Thoracic aorta (tissue), 2 donors: ENCODE measurements at places on chromosomes 6 and 20.
A peak's percentile ranks its signal among the peaks of the same experiment; 100 is the strongest.

- no peak for DNase-seq
Measured at GRCh38 chr6:154367839-154368695, 11.5 kb upstream of the IPCEF1 start.

- no peak for DNase-seq
Measured at GRCh38 chr6:116876635-116877611, at the start of gene RFX6. TSS of gene RFX6 (plus strand) at chr6:116877242. CDS start at chr6:116877276, 34 bp downstream.

DNA sequence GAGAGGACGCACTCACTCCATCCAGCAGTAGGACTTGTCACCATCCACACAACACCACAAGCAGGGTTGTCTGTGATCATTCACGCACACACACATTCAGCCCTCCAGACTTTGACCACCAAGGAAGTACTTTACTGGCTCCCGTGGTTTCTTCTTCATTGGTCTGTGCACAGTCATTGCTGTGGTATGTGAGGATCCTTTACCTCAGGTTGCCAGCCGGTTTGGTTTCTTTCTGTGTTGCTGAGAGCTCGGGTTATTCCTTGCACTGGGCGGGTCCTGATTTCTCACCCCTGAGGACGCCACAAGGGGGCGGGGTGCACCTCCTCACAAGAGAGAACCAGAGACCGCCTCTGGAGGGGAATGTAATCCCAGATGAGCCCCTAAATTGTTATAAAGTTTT lies 11.2 kb downstream of the SLC35A1 start:
- no peak for DNase-seq

GRCh38 chr6:139343052-139343750 lies 31.2 kb downstream of the CITED2 start:
- DNase-seq: no peak

GRCh38 chr6:163648868-163649267 lies 234.3 kb downstream of the QKI start:
- DNase-seq: no peak

GRCh38 chr6:1933292-1933691 lies 312.1 kb downstream of the GMDS start:
- no peak for DNase-seq

DNA sequence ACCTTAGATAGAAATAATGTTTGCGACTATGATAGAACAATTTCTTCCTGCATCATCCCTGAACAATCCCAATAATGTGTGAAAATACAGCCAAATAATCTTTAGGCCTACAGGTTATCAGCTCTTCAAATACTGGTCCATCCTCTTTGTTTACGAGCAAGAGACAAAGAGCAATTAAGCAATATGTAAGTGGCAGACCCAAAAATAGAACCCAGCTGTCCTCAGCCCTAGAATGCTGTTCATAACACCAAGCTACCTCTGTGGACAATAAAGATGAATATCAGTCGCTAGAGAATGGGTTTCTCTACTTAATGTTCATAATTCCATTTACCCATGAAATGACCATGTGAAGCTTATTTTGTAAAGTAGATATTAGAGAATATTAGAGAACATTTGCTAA lies 28.4 kb upstream of the OSTM1 start:
- DNase-seq: no peak

- DNase-seq: no peak
Measured at GRCh38 chr20:3712279-3712873, at the start of gene SIGLEC1. TSS of gene SIGLEC1 (minus strand) at chr20:3712600. CDS start at chr20:3707128, 5,472 bp downstream.

GRCh38 chr6:160088069-160088783 lies 33.4 kb upstream of the SLC22A1 start:
- DNase-seq: peak; percentile 50

DNA sequence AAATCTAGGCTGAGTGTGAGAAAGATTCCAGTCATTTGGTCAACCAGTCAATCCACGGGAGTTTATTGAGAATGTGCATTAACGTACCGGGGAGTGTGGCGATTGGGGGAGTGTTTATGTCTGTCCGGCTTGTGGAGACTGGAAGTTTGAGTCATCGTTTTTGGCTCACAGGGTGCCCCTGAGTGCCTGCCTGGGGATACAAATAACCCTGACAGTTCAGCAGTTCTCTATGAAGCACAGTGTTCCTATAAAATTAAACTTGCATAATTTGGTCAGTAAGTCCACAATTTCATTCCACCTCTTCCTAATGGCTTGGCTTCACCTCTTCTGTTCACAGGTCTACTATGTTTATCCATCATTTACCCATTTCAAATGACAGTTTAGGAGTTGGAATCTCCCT lies 72.6 kb upstream of the PLEKHG1 start:
- peak; percentile 21 for DNase-seq

GRCh38 chr20:47857569-47858464 lies 72.5 kb upstream of the SULF2 start:
- peak; percentile 19 for DNase-seq

DNA sequence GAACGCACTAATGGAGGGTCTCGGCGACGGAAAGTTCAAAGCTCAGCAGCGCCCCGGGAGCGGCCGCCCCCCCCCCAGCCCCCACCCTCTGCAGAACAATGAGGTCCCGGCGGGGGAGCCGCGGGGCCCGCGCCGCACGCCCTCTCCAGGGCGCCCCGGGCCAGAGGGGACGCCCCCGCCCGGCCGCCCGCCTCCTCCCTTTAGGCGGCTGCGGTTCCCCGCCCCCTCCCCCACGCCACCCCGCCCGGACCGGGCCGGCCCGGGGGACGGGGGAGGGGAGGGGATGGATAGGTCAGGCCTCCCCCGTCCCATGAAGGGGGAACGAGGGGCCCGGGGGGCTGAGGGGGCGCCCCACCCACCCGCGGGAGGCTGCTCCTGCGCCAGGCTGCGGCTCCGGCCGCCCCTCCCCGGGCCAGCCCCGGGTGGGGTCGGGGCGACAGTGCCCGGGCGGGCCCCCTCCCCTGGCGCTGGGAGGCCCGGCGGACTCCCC lies 1.5 kb downstream of the NOL4L start:
- DNase-seq: no peak

GRCh38 chr6:159168536-159169192 lies 536 bp upstream of the FNDC1 start:
- DNase-seq: no peak

DNA sequence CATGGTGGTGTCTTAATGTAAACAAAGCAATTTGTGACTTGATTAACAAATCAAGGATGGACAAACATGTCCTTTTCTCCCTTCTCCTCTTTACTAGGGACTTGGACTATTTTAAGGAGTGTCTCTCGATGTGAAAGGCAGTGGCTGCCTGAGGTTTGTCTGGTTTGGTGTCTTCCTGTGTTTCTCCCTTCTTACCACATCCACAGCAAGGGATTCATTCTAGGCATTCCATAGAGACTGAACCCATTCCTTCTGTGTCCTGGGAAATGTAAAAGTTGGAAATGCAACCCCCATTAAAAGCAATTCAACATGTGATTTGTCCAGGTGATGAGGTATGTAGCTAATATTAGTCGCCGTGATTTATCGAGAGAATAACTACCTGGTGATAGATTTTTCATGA lies 15.9 kb downstream of the NRN1 start:
- DNase-seq: no peak

DNA sequence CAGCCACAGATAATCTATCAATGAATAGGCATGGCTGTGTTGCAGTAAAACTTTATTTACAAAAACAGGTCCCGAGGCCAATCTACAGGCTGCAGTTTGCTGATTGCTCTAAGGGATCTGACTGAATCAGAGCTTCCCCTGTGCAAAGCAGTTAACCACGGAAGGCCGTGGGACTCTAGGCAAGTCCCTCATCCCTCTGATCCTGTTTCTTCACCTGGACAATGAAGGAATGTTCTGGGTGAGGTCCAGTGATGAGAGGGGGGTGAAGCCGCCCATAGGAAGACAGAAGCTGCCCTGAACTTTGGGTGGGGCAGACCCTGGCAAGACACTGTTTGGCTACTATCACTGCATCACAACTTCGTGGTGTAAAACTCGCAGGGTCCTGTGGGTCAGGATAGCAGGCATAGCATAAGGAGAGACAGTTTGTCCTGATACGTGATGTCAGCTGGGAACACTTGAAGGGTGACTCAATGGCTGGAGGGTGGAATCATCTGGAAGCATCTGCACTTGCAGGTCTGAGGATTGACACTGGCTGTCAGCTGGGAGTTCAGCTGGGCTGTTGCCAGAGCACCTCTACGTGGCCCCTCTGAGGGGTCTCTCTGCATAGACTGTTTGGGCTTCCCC lies 33.3 kb upstream of the TGM2 start:
- DNase-seq: no peak

- DNase-seq: no peak
Measured at GRCh38 chr6:138963119-138963518, 24.9 kb downstream of the REPS1 start.
